ENCODE measurements at places on chromosomes 11 and 22.

DNA sequence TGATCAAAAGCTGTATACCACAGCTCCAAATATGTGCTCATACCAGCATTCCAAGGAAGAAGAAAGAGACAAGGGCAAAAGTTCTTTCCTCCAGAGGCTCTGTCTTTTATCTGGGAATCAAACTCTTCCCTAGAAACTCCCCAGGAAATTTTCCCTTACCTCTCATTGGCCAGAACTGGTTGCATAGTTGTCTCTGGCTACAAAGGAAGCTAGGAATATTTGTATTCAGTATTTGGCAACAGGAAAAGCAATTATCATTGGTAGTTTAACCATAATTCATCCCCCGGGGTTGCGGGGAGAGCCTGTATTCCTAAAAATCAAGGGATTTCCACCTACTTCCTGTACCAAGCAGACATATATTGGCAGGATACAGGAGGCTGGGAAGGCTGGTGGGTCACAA lies 10.5 kb upstream of the ZFTA start:
- DNase-seq, result no peak

DNA sequence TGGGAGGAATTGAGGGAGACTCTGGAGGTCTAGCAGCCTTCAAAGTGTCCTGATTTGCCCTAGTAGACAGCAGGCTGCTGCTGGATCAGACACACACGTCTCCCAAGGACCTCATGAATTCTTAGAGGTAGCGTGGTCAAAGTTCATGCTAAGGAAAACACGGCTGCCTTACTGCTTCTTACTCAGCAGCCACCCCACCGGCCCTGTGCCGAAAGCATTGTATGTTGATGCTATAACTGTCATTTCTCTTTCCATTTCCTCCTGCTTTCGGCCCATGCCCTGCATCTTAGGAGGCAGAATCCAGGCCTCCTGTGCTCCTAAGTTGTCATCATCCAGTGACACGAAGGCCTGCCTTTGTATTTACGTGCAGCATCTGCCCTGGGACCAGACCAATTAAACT lies 10.5 kb upstream of the CCND1 start:
- no peak for DNase-seq

GRCh38 chr11:74434528-74434927 lies 32.8 kb downstream of the KCNE3 start:
- DNase-seq, result no peak

DNA sequence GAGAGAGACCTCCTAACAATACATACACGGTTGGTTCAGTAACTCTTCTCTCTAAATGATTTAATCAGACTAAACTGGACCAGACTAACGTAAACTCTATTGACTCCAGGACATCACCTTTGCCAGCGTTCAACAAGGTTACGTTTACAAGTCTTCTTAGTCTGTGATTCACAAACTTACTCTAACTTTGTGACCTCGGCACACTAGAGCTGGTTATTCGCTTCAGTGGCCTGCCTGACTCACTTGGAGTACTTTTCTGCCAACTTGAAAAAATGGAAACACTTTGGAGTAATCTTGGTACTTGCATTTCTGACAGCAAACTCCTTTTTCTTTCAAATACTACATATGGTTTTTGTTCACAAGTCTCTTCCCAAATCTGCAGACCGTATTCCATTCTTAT lies 26.2 kb downstream of the MTMR2 start:
- DNase-seq, result no peak

DNA sequence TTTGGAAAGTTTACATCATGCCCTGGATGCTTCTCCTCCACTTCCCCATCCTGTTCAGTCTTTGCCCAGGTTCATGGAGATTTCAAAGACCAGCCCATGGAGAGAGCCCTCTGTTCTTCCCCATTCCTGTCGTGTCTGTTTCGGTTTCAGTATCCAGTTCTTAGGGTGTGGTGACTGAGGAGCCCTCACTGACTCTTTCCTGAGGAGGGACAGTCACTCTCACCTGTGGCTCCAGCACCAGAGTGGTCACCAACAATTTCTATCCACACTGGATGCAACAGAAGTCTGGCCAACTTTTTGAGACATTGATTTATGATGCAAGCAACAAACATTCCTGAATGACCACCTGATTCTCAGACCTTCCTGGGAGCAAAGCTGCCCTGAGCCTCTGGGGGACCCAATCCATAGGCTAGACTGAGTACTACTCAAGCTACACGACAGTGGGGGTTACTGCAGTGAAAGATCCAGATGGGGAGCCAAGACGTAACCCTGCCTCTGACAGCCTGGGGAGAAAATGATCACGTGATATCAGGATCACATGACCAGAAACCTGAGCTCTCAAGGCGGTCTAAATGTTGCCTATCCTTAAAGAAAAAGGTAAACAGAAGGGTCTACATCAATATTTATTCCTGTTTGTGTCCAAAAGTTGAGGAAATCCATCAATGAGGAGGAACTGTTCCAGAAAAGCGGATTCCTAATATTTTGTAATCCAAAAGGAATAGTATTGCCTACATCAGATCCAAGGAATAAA lies 76.2 kb upstream of the VPREB1 start:
- DNase-seq, result peak; percentile 38

GRCh38 chr11:112588252-112588694 lies 327.6 kb upstream of the PLET1 start:
- peak; percentile 88 for DNase-seq

Measured in renal cortex interstitium (tissue), 15 donors.